ENCODE measurements at places on chromosomes 6 and 20.
A peak's percentile ranks its signal among the peaks of the same experiment; 100 is the strongest.

GRCh38 chr6:137286916-137287315, 67.7 kb upstream of the IFNGR1 start:
- no peaks in the 10 kb centered on the region for H3K36me3 ChIP-seq
- H3K4me1 ChIP-seq = peaks cover 21% of the 10 kb centered on the region
- no peak overlapping the region for H3K27ac ChIP-seq
- no peak overlapping the region for H3K4me3 ChIP-seq

DNA sequence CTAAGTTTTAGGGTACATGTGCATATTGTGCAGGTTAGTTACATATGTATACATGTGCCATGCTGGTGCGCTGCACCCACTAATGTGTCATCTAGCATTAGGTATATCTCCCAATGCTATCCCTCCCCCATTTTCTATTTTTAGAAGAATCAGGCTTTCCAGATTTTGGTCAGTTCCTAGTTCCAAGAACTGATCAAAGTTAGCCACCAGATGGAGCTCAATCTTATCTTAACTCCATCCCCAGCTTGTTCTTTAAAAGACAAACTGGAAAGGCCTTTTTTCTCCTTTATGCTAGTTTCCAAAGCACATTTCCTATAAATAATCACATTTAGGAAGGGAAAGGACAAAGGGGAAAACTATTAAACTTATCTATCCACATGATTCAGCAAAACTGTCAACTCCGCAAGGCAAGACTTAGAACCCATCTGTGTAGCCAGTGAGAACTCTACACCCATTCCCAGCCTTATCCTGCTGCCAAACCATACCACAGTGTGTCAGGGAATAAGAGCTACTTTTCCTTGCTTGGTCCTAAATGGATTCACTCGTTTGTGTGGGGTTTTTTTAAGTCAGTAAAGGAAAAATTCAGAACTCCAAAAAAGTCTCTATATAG, 22.8 kb upstream of the KHDC1 start:
- DNase-seq = no peak
- no peak overlapping the region for H3K27ac ChIP-seq
- no peaks in the 10 kb centered on the region for H3K4me1 ChIP-seq
- peaks cover 55% of the 10 kb centered on the region for H3K36me3 ChIP-seq

DNA sequence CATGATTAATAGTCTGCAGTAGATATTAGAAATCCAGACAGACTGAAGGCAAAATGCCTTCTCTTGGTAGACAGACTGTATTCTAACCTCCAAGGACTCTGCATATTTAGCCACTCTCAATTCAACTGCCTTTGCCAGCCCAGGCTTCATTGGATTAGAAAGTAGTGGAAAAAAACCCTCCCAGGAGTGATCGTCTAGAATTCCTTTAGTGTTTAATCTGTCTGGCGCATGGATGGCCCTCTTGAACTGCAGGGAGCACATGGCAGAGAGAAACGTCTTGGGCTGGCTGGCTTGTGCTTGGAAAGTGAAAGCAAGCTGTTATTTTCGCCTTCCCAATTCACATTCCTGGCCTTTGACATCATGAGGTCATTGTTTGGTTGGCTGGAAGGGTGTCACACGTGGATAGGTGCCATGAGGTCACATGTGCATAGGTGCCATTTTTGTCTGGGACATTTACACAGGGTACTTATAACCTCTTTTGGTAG, 30.9 kb upstream of the NEDD9 start:
- no peaks in the 10 kb centered on the region for H3K27me3 ChIP-seq
- DNase-seq = no peak
- no peaks in the 10 kb centered on the region for H3K36me3 ChIP-seq
- H3K27ac ChIP-seq = no peak overlapping the region

DNA sequence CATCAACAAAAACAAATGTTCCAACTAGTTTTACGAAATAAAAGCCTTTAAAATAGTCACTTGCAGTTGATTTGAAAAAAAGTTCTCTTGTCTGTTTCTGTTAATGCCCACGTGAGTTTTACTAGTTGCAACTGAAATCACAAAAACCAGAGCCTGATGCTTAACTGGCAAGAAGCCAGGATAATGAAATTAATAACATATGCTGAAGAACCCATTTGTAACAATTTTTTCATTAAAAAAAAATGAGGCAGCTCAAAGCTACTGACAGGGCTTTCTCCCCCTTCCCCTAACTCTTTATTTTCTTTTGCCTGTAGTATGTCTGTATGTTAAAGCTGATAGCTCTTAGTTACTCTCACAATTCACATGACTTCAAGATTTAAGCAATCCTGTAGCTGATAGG, 132.7 kb upstream of the EYA4 start:
- H3K36me3 ChIP-seq = no peaks in the 10 kb centered on the region
- H3K4me3 ChIP-seq = no peak overlapping the region
- no peak overlapping the region for H3K27ac ChIP-seq
- no peaks in the 10 kb centered on the region for H3K27me3 ChIP-seq

- no peaks in the 10 kb centered on the region for H3K4me1 ChIP-seq
- DNase-seq = no peak
- no peaks in the 10 kb centered on the region for H3K27me3 ChIP-seq
- no peak overlapping the region for H3K4me3 ChIP-seq
- peaks cover 51% of the 10 kb centered on the region for H3K36me3 ChIP-seq
Observed at GRCh38 chr20:35342154-35342769, 50.0 kb upstream of the FAM83C start.

GRCh38 chr6:149362289-149362688, 37.8 kb upstream of the SUMO4 start:
- peaks cover 49% of the 10 kb centered on the region for H3K4me1 ChIP-seq
- no peak overlapping the region for H3K27ac ChIP-seq
- no peak for DNase-seq
- no peak overlapping the region for H3K4me3 ChIP-seq
- no peaks in the 10 kb centered on the region for H3K27me3 ChIP-seq

- DNase-seq = no peak
- H3K36me3 ChIP-seq = no peaks in the 10 kb centered on the region
- no peaks in the 10 kb centered on the region for H3K4me1 ChIP-seq
- H3K27ac ChIP-seq = no peak overlapping the region
- H3K27me3 ChIP-seq = no peaks in the 10 kb centered on the region
Observed at GRCh38 chr6:145530454-145530853, 204.9 kb downstream of the EPM2A start.

- no peaks in the 10 kb centered on the region for H3K27me3 ChIP-seq
- no peaks in the 10 kb centered on the region for H3K4me1 ChIP-seq
- no peaks in the 10 kb centered on the region for H3K36me3 ChIP-seq
- H3K4me3 ChIP-seq = no peak overlapping the region
- DNase-seq = no peak
- H3K27ac ChIP-seq = no peak overlapping the region
Observed at GRCh38 chr6:155487371-155488130, 31.9 kb upstream of the NOX3 start.

DNA sequence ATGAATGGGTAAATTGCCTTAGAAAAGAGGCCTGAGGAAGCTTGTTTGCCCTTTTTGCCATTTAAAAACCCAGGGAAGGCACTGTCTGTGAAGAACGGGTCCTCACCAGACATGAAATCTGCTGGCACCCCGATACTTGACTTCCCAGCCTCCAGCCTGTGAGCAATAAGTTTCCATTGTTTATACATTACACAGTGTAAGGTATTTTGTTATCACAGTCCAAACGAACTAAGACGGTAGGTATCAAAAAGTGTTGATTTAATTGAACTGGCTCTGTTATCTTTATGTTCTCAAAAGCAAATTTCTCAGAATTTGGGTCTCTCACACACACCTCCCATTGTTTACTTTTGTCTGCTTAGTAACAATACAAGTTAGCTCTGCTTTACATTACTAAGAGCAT, 181.1 kb upstream of the MARCKS start:
- H3K27ac ChIP-seq = no peak overlapping the region
- no peaks in the 10 kb centered on the region for H3K36me3 ChIP-seq
- DNase-seq = no peak
- H3K4me1 ChIP-seq = no peaks in the 10 kb centered on the region
- H3K27me3 ChIP-seq = no peaks in the 10 kb centered on the region

GRCh38 chr6:167275436-167275835, 15.7 kb upstream of the UNC93A start:
- H3K4me1 ChIP-seq = no peaks in the 10 kb centered on the region
- no peak for DNase-seq
- no peaks in the 10 kb centered on the region for H3K36me3 ChIP-seq
- H3K27ac ChIP-seq = no peak overlapping the region
- H3K27me3 ChIP-seq = no peaks in the 10 kb centered on the region

- no peaks in the 10 kb centered on the region for H3K27me3 ChIP-seq
- H3K4me1 ChIP-seq = no peaks in the 10 kb centered on the region
- H3K27ac ChIP-seq = no peak overlapping the region
- no peak for DNase-seq
- no peak overlapping the region for H3K4me3 ChIP-seq
- no peaks in the 10 kb centered on the region for H3K36me3 ChIP-seq
Observed at GRCh38 chr20:24580855-24581254, 111.4 kb downstream of the SYNDIG1 start.

DNA sequence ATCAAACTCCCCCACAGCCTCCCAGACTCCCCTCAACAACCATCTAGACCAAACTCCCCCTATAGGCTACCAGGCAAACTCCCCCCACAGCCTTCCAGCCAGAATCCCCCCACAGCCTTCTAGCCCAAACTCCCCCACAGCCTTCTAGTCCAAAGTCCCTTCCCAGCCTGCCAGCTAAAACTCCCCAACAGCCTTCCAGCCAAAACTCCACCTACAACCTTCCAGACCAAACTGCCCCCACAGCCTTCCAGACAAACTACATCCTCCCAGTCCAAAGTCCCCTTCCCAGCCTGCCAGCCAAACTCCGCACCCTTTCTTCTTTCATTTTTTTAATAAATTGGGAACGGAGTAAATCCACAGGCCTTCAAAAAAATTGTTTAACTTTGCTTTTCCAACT, 37.4 kb upstream of the SYNDIG1 start:
- H3K36me3 ChIP-seq = no peaks in the 10 kb centered on the region
- H3K4me1 ChIP-seq = no peaks in the 10 kb centered on the region
- DNase-seq = no peak
- H3K4me3 ChIP-seq = no peak overlapping the region
- no peak overlapping the region for H3K27ac ChIP-seq
- H3K27me3 ChIP-seq = no peaks in the 10 kb centered on the region

- peaks cover 71% of the 10 kb centered on the region for H3K36me3 ChIP-seq
- no peaks in the 10 kb centered on the region for H3K27me3 ChIP-seq
- H3K27ac ChIP-seq = no peak overlapping the region
Observed at GRCh38 chr6:30735668-30736314, 6.7 kb downstream of the FLOT1 start.

DNA sequence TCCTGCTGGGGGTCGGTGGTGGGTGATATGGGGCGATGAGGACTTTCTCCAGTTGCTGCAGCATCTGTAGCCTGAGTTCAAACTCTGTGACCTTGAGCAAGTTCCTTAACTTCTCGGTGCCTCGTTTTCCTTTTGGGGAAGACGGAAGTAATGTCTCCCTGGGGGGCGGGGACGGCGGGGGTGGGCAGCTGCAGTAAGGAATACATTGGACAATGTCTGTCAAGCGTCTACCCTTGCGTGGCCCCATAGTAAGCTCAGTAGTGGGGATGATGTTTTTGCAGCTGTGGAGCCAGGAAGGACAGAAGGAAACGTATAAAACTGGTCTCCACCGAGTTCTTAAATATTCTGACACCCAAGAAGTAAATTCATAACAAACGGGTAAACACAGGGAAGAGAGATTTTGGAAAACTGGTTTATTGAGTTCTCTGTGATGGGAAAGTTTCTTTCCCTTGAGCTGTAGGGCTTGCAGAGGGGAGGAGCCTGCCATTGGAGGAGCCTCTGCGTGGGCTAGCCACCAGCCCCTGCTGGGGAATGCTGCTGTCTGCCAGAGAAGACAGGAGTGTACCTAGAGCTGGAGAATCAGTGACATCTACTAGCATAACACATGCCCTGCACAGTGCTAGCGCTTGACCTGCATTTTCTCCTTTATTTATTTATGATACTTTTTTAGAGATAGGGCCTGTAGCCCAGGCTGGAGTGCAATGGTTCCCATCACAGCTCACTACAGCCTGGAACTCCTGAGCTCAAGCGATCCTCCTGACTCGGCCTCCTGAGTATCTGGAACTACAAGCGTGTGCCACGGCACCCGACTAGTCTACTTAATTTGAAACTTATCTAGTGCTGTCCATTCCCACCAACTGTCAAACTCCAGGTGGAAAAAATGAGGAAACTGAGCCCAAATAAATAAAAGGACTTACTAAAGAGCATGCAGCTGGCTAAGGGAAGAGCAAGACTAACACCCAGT, 1.2 kb upstream of the ACSS1 start:
- peak overlapping the region; percentile 93 for H3K27ac ChIP-seq
- H3K27me3 ChIP-seq = no peaks in the 10 kb centered on the region

GRCh38 chr6:146550911-146551310, 7.3 kb downstream of the RAB32 start:
- no peaks in the 10 kb centered on the region for H3K36me3 ChIP-seq
- no peak overlapping the region for H3K27ac ChIP-seq
- H3K4me1 ChIP-seq = no peaks in the 10 kb centered on the region
- no peaks in the 10 kb centered on the region for H3K27me3 ChIP-seq

- no peak for DNase-seq
- H3K27ac ChIP-seq = no peak overlapping the region
- no peak overlapping the region for H3K4me3 ChIP-seq
- no peaks in the 10 kb centered on the region for H3K4me1 ChIP-seq
- no peaks in the 10 kb centered on the region for H3K36me3 ChIP-seq
Observed at GRCh38 chr20:24491041-24491756, 21.8 kb downstream of the SYNDIG1 start.

- H3K27me3 ChIP-seq = no peaks in the 10 kb centered on the region
- H3K36me3 ChIP-seq = 0 out of 2 replicates have a peak, but pooled peaks cover 4% of the 10 kb centered on the region
- no peak overlapping the region for H3K27ac ChIP-seq
- no peak overlapping the region for H3K4me3 ChIP-seq
- no peak for DNase-seq
Observed at GRCh38 chr20:50540620-50541605, 30.7 kb downstream of the PTPN1 start.

DNA sequence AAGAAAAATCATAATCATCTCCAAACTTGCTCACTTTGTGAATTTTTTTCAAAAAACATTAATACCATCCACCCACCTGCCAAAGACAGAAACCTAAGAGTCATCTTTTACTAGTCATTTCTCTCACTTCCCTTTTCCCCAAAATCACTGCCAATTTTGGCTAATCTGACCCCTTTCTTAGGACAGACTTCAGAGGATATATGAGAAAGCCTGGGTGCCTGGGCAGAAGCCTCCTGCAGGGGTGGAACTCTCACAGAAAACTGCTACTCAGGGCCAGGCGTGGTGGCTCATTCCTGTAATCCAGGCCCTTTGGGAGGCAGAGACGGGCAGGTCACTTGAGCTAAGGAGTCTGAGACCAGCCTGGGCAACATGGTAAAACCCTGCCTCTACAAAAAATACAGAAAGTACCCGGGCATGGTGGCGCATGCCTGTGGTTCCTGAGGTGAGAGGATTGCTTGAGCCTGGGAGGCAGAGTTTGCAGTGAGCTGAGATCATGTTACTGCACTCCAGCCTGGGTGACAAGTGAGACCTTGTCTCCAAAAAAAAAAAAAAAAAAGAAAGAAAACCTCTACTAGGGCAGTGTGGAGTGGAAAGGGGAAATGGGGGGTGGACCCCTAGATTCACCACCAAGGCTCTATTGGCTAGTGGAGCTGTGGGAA, 3.8 kb downstream of the DEK start:
- H3K27me3 ChIP-seq = no peaks in the 10 kb centered on the region
- peaks cover 58% of the 10 kb centered on the region for H3K4me1 ChIP-seq
- 0 out of 2 replicates have a peak overlapping the region, but pooled peaks have one; percentile 39 for H3K27ac ChIP-seq
- peak overlapping the region; percentile 69 for H3K4me3 ChIP-seq

All from DND-41 (cell line).